Kasumi-1 (cell line): ENCODE measurements at places on chromosomes 11 and 22.

DNA sequence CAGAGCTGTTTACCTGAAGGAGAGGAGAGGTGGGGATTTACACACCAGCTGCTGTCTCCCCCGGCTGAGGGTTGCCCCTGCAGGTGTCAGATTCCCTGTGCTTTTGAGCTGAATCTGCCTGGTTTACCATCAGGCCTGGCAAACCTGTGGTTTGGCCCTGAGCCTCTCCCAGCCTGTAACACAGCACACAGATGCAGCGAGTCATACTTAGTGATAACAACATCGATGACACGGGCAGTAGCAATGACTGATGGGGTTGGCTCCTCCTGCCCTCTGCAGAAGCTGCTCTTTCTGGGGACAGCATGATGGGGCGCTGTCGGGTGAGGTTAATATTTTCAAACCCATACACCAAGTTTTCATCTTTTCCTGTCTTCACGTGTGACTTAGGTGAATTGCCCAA is 380.0 kb upstream of the B3GAT1 start:
- DNase-seq, result no peak

- DNase-seq, result no peak
Observed at GRCh38 chr11:61281581-61282250, 13.4 kb downstream of the VWCE start.

DNA sequence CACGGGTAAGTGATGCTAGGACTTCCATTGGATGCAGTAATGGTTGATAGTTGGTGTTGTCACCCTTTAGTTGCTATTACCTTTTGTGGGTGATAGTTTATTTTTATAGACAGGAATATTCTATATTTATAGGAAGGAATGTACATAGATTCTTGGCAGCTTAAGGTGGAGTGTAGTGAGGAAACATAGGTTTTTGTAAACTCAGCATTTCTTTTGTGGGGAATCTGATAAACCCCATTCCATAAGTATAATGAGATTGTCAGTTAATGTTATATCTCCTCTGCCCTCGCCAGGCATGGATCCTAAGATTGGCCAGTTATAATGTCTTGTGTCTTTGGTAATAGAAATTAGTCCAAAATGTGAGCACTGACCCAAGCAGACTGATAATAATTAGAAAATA is 262.7 kb downstream of the JRKL start:
- no peak for DNase-seq

DNA sequence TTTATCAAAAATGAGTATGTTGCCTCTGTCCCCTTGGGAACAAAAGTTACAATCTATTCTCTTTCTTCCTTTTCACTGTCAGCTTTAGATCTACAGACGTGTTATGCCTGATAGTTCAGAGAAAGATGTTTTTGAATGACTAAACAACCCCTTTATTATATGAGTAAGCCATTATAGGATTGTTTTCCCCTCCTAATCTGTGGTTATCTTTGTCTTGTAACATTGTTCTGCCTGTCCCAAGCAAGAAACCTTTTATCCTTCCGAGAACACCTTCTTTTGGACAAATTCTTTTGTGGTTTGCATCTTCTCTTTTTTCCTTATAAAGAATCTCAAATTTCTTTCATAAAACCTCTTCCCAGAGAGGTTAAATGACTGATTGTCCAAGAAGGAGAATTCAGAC is 208.4 kb downstream of the DDX10 start:
- no peak for DNase-seq

DNA sequence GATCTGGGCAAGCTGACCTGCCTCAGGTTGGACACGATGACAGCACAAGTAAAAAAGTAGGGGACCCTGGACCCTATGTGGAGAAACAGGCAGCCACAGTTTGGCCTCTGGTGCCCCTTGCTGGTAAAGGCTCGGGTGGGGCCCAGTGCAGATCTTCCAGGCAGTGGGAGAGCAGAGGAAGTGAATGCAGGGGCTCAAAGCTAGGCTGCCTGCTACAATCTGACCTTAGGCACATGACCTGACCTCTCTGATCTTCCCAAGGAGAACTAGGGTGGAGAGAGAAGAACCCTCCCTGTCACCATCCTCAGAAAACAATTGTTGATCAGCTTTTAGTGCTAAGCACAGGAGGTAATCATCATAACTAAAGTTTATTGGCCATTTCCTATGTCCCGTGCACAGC is 76.5 kb downstream of the PDE2A start:
- no peak for DNase-seq

DNA sequence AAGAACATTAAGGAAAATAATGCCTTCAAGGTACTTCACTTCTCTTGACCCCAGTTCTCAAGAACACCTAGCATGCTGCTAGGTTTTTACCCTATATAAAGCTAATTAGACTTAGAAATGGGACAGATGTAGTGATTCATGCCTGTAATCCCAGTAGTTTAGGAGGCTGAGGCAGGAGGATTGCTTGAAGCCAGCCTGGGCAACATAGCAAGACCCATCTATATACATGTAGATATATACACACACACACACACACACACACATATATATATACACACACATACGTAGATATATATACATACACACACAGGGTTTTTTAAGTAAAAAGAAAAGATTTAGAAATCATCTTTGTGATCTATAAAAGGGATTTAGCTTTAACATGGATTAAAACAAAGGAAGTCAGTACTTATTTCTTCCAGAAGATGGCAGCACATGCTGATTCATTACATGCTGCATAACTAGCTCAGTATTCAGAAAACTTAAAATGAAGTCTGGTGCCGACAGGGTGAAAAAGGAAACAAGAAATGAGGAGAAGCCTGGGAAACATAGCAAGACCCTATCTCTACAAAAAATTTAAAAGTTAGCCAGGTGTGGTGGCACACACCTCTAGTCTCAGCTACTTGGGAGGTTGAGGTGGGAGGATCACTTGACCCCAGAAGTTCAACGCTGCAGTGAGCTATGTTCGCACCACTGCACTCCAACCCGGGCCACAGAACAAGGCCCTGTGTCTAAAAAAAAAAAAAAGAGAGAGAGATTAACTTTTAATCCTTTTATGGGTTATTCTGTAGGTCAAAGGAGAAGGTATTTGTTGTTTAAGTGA is 28.5 kb upstream of the RBX1 start:
- peak; percentile 86 for DNase-seq

DNA sequence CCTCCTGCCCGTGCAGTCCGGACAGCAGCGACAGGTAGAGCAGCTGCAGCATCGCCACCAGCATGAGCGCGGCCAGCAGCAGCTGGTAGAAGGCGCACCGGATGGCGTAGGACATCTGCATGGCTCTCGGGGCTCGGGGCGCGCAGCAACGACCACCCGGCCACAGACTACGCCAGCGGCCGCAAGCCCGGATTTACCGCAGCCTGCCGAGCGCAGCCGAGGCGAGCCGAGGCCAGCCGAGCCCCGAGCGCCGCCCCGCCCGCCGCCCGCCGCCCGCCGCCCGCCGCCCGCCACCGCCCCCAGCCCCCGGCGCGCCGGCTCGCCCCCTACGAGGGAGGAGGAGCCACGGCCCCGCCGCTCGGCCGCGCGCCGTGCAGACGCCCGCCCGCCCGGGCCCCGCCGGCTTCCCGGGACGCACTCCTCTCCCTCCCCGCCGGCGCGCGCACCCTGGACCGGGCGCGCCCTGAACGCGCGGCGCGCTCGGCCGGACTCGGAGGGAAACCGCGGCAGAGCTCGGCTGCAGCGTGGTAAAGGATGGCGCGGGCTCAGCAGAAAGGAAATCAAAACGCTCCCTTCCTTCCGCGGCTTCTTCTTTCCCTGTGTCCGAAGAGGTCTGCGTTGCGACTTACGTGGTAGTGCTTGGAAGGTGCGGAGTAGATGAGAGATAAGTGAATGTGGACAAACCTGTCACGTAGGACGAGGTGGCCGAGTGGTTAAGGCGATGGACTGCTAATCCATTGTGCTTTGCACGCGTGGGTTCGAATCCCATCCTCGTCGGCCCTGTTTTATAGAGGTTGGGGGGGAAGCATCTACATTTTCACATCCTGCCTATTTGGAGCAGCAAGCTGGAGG is at the start of gene B4GAT1:
B4GAT1 (minus strand) TSS at position 205 of the 852 bp plus-strand sequence; CDS start at position 121, 84 bp downstream.
- peak; percentile 63 for DNase-seq

- no peak for DNase-seq
Observed at GRCh38 chr11:35343033-35343598, 76.2 kb downstream of the SLC1A2 start.

DNA sequence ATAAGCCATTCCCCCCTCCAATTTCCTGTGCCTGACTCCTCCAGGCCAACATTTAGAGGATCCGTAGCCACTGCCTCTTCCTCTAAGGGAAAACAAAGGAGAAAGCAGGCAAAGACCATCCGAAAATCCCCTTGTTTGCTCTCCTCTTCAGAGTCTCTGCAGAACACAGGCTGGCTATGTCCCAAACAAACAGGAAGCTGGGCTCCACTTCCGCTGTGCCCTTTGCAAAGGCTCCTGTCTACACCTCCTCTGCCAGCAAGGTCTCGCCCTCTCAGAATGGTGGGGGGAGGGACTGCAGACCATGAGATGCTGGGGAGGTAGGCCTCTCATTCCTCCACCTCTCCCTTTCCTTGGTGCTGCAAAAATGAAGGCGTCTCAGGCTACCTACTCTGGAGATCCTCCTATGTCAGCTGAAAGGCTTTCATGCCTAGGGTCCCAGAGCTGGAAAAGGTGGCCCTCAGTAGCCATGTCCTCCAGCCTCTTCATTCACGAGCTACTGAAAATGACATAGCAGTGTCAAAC is 596.2 kb downstream of the BUD13 start:
- no peak for DNase-seq

- DNase-seq, result no peak
Observed at GRCh38 chr22:32546935-32547334, 72.3 kb downstream of the FBXO7 start.

DNA sequence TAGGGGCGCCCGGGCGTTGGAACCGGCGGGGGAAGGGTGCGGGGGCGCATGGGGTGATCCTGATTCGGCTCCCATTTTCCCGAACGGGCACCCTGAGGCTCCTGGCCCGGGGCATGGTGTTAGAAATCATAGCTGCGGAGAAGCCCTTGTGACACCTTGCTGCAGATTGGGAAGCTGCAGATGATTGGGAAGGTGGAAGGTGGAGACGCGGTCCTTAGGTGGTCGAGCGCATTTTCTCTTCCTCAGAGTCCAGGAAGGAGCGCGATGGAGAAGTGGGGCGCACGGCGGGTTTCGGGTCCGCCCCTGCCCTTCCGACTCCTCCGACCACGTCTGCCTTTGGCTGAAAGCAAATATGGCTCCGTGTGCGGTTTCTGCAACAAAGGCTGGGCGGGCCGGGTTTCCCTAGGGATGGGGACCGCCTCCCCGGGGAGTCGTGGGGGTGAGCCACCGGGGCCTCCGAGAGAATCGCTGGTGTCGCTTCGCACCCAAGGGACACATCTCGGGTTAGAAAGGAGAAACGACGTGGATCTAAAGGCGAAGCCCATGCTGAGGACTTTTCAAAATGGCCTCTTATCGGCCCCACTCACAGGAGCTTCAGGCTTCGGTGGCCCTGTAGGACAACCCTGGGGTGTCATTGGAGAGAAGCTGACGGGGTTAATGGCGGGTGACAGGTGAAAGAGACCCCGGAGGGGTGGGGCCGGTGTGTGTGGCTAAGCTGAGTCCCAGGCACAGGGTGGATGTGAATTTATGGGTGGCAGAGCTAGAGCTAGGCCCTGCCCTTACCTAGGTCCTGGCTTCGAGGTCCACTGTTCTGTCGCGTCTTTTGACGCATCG is 707 bp upstream of the FTH1 start:
- no peak for DNase-seq

GRCh38 chr11:69637941-69638871 is 2.8 kb upstream of the CCND1 start:
- DNase-seq, result peak; percentile 45

- no peak for DNase-seq
Observed at GRCh38 chr11:33656768-33657167, 43.9 kb downstream of the C11orf91 start.

DNA sequence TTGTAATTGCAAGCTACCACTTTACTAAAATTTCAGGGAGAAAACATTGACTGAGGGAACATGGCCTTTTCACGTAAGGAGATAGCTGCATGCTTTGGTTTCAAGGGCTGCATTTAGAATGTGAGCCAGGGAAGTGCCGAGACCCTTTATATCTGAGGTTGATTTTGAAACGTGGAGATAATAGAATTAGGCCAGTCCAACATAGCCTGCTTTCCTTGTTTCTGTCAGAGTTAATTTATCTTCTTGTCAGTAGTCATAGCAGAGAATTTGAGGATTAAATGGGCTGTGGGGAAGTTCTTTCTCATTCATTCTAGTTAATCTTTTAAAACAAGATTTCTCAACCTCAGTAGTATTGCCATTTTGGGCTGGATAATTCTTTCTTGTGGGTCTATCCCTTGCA is 12.2 kb downstream of the ALKBH3 start:
- DNase-seq, result no peak

DNA sequence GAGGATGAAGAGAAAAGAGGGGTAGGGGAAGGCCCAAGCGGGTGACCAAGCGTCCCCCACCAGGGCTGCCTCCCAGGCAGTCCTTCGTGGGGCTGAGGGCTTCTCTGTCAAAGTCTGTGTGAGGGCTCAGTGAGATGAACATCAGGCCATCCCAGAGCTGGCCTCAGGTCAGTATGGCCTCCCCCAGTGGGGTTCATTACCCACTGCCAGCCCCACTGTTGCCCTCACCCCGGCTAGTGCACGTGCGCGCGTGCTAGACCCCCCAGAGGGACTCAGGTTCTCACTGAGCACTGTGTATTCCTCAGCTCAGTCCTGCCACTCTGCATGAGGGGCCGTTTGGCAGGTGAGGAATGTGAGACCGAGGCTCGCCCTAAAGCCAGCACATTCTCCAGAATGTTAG is 3.3 kb downstream of the KDELR3 start:
- no peak for DNase-seq

- no peak for DNase-seq
Observed at GRCh38 chr22:23622634-23623033, 9.5 kb downstream of the DRICH1 start.

DNA sequence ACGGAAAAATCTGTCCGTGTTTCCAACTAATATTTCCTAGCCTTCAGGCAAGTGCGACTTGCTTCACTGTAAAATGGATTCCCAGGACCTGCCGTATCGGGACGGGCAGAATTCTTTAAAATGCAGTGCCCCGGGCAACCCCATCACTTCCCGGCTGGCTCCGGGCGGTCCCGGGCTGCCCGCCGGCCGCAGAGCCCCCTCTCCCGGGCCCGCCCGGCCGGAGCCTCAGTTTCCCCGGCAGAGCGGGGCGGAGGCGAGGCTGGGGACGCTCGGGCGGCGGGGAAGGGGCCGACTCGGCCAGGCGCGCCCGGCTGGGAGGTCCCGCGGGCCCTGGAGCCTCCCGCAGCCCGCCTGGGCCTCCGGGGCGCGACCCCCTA is 84.2 kb upstream of the WNT7B start:
- DNase-seq, result no peak

DNA sequence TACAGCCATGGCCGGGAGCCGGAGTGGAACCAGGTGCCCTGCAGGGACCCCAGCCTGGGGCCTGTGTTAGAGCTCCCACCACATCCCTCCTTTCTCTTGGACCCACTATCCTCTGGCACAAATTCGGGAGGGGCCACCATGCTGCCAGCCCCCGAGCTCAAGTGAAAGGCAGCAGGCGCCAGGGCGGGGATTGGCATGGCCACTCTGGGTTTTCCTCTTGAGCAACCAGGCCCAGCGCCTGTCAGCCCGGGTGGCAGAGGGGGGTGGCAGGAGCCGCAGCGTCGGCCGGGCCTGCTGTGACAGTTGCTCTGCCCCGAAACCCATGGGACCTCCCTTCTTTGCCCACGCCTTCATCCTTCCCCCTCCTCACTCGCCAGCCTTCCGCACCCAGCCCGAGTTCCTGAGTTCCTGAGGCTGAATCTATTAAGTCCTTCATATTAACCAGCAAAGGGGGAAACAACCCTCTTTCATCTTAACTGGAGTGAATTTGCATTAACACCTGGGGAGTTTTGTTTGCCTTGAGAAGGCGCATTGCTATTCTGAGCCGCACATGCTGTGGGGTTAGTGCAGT is 16.8 kb upstream of the CABP7 start:
- DNase-seq, result no peak
